ENCODE measurements at places on chromosomes 12 and 14. TPM values are rescaled to one million over a fixed set of nuclear protein-coding genes. Genes with fewer than 3 reads are reported as not detected.

DNA sequence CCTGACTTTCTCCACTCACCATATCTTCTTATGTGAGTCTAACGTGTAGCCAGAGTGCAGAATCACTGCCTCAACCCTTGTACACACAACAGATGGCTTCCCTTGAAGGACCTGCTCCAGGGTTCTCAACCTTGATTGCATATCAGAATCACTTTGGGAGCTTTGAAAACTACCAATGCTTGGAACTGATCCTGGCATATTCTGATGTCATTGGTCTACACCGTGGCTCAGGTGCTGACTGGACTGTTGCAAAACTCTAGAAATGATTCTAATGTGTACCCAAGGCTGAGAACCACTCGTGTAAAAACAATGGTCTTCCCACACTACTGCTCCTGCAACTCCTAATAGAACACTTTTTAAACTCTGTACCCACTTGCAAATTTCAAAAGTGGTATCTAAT lies 18.5 kb downstream of the TMEM132D start:
- DNase-seq: no peak

GRCh38 chr14:93544212-93544611 lies 113.5 kb downstream of the UNC79 start:
- DNase-seq: no peak

- no peak for DNase-seq
Observed at GRCh38 chr12:27233814-27234213, 10.3 kb upstream of the STK38L start.

GRCh38 chr14:99686557-99687283 lies 2.6 kb downstream of the CYP46A1 start:
- no peak for DNase-seq

The SLC4A8 gene
- polyA plus RNA-seq: 3.3 TPM
